Suppressor macrophage (primary cell): ENCODE measurements at places on chromosomes 4 and X.

- DNase-seq: peak; percentile 63
Measured at GRCh38 chr4:153771046-153771445, 11.2 kb upstream of the RNF175 start.

GRCh38 chr4:135497563-135498152, 1296.1 kb upstream of the PABPC4L start:
- no peak for DNase-seq

DNA sequence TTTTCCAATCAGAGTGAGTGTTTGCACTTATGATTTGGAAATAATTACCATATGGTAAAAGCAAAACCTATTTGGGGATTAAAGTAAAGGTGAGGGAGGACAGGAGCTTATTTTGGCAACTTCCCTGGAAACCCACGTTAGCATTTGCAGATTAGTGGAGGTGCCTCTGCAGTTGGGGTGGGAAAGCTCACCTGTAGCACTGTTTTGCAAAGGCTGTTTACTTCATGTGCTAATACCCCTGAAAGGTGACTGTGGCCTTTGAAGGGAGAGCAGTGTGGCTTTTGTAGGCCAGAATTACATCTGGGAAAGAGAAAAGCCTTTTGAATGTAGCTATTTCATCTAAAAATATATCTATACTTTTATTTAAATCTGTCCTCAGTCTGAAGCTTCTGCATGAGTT, 9.4 kb downstream of the SUPT20HL1 start:
- no peak for DNase-seq

DNA sequence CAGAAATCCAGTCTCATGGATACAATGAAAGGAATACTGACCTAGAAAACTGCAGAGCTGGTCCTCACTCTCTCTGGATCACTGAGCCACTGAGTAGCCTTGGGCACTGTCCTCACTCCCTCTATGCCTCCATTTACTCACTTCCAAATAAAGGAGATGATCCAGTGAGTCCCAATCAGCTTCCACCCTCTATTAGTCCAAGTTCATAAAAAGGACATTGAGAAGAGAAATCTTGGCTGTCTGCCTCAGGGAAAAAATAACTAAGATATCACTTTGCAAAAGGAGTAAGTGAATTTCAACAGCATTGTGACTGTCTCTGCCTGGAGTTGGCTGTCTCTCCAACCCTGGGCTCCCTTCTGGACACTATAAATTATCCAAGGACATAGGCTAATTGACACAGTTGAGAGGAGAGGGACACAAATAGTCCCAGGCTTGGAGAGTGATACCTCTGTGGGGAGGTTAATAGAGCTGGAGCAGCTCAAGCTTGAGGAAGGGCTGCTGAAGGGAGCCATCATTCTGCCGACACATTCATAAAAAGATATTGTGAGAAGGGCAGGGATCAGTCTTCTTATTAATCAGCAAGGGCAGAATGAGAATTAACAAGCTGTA, 572.3 kb downstream of the RAB28 start:
- DNase-seq: no peak

DNA sequence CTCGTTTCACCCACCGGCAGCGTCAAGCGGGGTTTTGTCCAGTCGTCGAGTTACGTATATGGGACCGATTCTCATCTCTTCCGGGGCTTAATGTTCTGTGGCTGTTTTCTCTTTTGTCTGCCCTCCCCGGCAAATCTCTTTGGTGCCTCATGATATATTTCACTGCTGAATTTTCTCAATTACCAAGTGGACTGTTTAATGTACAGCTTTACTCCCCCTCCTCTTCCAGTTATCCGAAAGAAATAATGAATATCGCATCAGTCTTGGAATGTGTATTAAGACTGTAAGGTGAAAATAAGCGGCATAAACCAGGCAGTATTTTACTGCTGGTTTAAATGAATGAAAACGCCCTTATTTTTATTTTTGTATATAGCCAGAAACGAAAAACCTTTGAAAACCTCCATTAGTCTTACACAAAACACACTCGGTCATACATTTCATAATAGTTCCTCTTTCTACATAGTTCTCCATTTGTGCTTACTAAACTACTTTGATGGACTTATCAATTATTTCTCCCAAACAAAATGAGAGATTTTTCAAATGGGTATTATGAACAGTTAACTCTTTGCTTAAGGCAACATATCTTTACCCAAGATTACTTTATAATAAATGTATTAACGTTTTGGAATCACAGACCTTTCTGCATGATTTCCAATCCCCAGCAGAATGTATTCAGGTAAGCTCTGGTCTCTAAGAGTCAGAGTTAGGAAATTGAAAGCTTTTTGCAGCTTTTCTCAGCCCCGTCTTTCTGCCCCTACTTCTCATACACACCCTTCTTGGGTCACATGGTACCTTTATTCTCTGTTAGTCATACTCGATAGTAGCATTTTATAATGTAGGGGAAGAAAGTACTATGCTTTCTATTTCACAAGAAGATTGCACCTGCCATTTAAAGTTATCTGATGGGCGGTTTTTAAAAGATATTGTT, 979 bp downstream of the RP2 start:
- DNase-seq: peak; percentile 56

- DNase-seq: no peak
Measured at GRCh38 chr4:187176261-187176910, 452.7 kb upstream of the FAT1 start.

- DNase-seq: no peak
Measured at GRCh38 chrX:51759055-51759839, 16.0 kb downstream of the GSPT2 start.

- no peak for DNase-seq
Measured at GRCh38 chrX:8484360-8484949, 19.8 kb downstream of the VCX3B start.

DNA sequence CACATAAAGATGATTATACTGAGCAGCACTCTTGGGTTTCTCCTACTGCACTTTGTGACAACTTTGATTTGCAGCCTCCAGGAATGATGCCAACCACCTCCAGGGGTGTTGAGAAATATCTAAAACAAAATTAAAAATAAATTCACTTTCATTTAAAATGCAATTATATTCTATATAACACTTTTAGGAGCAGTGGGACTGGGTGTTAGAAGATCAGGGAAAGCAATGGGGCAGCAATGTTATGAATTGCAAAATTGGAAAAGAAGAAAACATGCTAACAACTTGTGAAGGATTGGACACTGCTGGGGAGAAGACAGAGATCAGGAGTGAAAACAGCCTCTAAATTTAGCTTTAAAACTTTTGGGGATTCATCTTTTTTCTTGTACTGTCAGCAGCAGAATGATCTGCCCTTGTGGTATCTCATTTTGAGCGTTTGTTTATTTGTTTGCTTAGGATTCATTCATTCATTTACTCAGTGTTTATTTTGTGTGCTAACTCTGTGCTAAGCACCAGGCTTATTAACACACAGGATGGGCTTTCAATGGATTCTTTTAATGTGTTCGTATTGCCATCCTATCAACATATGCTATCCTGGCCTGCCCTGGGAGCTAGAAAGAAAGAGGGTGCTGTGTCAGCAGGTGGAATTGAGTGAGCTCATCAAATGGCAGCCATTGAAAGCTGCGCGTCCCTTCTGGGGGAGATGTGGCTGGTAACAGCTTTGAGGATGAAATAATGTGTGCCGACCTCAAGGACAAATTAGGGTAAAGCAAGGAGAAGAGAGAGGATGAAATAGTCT, 96.5 kb downstream of the FRMPD4 start:
- DNase-seq: no peak

- DNase-seq: no peak
Measured at GRCh38 chrX:135087867-135088266, 32.5 kb downstream of the ETDB start.

GRCh38 chr4:185128272-185129119, 14.6 kb upstream of the SLC25A4 start:
- DNase-seq: no peak

GRCh38 chrX:107454302-107454701, 4.8 kb downstream of the FRMPD3 start:
- no peak for DNase-seq

DNA sequence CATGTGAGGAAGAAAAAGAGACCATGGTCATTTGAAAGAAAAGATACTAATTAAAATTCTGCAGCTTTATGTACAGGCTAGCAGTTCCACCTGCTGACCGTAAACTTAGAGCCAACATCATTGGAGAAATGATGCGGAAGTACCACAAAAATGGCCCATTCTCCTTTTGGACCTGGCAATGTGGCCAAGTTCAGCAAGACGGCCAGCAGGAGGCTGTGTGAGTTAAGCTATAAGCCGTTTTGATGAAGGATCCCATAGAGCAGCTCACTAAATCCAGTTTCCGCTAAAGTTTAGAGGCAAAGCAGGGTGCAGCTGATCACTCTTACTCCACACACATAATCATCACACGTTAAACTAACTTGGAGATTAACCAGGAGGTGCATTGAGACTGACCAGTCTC, 133.8 kb downstream of the LDB2 start:
- no peak for DNase-seq

DNA sequence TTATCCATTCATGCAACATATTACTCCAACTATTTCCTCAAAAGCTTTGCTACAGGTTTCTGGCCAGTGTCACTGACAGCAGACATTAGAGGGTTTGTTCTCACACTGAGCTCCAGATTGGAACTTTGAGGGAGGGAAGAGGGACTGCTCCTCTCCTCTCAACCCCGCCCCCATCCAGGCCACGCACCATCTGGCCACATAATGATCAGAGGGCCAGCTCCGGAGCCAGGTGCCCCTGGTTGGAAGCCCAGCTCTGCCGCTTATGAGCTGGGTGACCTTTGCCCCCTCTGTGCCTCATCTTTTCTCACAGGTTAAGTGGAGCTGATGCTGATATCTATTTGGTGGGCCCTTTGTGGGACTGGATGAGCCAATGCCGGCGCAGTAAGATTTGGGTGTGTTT, 55.8 kb downstream of the C4orf50 start:
- DNase-seq: no peak

DNA sequence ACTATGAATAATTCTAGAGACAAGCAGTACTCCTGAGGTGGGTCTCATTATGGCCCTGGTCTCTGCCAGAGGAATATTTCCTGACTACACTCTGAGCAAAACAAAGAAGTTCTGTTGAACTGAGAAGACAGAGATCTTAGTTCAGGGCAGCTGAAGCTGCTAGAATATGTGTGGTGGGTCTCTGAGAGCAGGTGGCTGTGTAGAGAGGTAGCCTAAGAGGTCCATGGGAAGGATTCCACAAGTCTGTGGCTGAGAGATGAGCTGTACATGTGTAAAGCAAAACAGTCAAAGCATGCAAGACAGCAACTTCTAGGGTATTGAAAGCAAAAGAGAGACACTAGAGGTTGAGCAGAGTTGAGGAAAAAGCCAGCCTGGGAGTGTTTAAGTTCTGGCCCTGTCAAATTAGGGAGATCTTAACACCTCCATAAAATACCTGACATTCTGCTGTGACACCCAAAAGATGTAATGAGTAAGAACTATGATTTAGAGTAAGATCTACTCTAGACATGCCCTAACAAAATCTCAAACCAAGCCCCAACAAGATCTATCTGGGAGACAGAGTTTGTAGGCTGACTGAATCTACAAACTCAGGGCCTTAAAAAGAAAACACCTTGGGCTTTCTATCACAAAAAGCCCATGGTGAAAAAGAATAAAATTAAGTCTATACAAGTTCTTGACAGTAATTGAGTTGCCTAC, 274.4 kb downstream of the BANK1 start:
- DNase-seq: no peak

GRCh38 chr4:182562350-182562749, 319.1 kb downstream of the TENM3 start:
- DNase-seq: no peak

GRCh38 chr4:77501851-77502250, 103.8 kb upstream of the CXCL13 start:
- no peak for DNase-seq

GRCh38 chrX:50952406-50952805, 41.9 kb downstream of the BMP15 start:
- no peak for DNase-seq

- no peak for DNase-seq
Measured at GRCh38 chrX:26664919-26665318, 448.9 kb downstream of the MAGEB5 start.

- no peak for DNase-seq
Measured at GRCh38 chr4:159735281-159736207, 632.7 kb downstream of the RAPGEF2 start.

DNA sequence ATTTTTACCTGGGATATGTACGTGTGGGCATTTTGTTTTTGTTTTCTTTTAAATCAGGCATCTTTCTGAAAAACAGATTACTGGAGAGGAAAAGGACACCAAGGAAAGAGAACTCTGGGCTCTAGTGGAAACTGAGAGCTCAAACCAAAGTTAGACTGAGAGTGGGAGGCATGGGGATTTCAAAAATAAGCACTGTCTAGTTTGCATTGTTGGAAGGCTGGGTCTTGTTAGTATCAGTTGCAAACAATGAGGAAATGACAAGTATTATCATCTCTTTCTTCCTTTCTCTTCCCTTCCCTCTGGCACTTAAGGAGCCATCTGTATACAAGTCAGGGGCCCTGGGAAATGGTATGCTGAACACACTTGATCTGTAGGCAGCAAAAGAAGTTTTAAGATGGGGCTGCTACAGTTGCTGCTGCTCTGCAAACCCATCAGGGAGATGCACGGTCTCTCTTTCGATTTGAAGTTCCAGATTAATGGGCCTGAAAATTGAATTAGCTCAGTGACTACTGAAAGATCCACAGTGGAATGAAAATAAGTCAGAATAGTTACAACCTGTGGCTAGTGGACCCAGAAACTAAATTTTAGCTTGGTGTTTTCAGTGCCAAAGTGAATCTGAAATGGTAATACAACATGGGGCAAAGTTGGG, 48.0 kb upstream of the GRXCR1 start:
- DNase-seq: no peak

DNA sequence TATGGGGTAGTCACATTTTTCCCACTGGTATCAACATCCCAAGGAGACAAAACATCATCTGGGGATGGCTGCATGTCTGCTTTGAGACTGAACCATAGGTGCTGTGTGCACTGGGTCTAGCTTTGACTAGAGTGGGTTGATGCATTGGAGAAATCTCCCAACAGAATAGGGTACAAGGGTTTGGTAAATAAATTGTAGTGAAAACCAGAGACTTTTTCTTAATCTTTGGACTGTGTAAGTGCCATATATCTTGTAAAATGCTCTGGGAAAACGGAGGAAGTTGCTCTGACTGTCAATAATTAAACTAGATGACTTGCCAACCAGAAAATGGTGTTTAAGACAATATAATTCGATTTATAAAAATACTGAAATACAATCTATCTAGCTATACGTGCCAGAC, 1064.0 kb upstream of the SLIT2 start:
- no peak for DNase-seq

- peak; percentile 77 for DNase-seq
Measured at GRCh38 chr4:169009286-169010124, 550 bp downstream of the CBR4 start.

DNA sequence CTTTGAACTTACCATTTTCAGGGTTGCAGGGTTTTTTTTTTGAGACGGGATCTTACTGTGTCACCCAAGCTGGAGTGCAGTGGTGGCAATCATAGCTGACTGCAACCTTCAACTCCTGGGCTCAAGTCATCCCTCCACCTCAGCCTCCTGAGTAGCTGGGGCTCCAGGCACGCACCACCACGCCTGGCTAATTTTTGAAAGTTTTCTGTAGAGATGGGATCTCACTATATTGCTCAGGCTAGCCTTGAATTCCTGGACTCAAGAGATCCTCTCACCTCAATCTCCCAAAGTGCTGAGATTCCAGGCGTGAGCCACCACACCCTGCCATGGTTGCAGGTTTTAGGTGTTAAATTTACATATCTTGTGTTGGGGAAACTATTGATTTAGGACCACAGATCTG, 64.5 kb downstream of the STOX2 start:
- DNase-seq: no peak
